ENCODE measurements at places on chromosomes 7 and 10.
A peak's percentile ranks its signal among the peaks of the same experiment; 100 is the strongest.

- no peak for DNase-seq
These were observed 153.6 kb upstream of the PITRM1 start for GRCh38 chr10:3325954-3326750.

DNA sequence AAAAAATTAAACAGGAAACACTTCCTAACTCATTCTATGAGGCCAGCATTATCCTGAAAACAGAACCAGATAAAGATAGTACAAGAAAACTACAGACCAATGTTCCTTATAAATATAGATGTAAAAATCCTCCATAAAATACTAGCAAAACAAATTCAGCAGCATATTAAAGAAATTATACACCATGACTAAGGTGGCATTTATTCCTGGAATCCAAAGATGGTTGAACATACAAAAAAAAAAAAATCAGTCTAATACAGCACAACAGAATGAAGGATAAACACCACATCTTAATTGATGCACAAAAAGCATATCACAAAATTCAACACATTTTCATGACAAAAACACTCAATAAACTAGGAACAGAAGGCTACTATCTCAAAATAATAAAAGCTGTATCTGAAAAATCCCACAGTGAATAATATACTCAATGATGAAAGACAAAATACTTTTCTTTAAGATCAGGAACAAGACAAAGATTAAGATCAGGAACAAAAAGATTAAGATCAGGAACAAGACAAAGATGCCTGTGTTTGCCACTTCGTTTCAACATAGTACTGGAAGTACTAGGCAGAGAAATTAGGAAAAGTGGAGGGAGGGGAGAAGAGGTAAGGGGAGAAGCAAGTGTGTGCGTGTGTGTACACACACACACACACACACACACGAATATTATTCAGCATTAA lies 95.6 kb downstream of the SNX13 start:
- no peak for DNase-seq

DNA sequence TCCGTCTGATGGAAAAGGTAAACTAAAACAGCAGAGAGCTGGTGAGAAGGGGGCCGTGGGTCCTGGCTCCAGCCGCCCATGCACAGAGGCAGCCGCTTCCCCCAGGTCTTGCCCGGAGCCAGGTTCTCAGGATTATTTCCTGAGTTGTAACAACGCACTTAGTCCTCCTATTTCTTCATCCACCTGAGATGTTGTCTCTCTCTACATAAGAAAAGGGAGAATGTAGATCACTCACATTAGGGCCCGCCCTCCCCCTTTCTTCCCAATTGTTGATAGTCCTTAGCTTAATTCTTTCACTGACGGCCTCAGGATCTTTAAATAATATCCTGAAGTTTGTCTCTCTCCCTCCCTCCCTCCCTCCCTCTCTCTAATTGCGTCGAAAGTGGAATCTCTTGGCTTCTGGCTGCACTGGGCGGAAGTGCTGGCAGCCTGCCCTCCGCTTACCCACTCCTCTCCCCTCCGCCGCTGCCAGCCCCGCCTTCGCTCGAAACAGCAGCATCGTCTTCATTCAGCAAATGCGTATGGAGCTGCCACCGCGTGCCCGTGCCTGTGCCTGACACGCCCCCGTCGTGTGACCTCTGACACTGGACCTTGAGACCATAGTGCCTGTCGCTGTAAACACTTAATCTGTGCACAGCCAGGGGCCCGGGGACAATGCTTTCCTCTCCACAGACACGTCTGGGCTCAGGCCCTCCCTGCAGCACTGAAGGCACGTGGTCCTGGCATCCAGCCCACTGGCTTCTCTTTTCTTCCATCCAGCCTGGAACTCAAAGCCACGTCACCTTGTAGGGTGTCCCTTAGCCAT lies 174.5 kb upstream of the PPP2R2D start:
- no peak for DNase-seq

DNA sequence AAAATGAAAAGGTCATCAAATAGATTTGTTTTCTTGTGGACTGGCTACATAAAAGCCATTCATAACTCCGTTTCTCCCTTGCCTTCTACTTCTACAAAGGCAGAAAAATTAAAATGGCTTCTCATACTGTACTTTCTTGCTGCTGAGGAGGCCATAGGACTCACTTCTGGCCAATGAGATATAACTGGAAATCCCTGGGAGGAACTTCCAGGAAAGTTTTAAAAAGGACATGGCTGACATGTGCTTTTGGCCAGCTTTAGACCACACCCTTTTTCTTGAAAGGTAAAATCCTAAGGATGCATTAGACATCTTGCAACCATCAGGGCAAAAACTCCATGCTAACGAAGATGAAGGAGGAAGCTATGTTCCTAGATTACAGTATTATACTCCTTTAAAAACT lies 58.5 kb downstream of the PDZD8 start:
- no peak for DNase-seq

- no peak for DNase-seq
These were observed 78.7 kb upstream of the MKRN1 start for GRCh38 chr7:140557809-140558518.

- no peak for DNase-seq
These were observed 9.3 kb downstream of the MICALL2 start for GRCh38 chr7:1449951-1450350.

DNA sequence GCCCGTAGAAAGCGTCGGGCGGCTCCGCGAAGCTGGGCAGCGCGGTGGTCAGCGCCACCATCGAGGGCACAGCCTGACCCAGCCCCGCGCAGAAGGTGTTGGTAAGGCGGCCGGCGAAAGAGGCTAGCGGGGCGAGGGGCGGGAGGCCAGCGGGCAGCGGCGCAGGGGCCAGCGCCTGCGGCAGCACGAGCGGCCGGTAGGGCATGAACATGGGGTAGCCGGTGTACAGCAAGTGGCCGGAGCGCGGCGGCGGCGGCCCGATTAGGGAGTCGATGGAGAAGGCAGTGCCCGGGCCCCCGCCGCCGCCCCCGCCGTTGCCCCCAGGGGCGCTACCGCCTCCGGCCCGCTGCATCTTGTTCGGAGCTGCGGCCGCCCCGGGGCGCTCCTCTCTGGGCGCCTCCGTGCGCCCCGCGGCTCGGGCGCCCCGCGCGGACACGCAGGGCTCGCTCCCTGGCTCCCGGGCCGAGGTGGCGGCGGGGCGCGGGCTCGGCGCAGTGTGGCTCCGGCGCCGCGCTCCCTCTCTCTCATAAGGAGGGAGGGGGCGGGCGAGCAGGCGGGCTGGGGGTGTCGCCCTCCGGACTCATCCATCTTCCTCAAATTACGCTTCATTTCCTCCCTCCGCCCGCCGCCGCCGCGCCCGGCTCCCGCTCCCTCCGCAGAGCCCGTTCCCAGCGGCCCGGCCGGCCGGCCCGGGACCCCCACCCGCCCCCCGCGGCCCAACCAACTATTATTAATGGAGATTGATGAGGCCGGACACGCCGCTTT lies at the start of gene GBX1:
Gene GBX1 (minus strand): TSS at position 498 of the 765 bp plus-strand sequence. CDS start 146 bp downstream, at position 352.
- no peak for DNase-seq

DNA sequence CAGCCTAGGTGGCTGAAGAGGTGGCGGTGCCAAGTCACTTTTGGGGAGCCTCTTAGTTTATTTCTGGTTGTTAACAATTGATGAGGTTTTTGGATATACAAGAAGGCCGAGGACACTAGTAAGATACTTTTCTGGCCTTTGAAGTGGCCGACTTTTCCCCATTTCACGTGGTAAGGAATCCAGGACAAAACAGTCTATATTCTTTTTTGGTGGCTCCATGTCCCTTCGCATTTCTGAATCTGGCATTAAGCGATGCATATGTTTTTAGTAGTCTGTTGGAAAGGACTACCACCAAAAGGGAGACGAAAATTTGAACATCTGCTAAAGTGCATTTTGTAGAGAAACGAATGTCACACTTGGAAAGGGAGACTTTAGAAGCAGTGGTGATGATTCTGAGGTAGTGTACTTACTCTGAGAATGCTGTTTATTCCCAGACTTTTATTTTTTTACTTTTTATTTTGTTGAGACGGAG lies 1.5 kb downstream of the MLLT10 start:
- DNase-seq = no peak

- no peak for DNase-seq
These were observed 83.9 kb downstream of the TCF7L2 start for GRCh38 chr10:113033991-113034390.

- DNase-seq = no peak
These were observed 349.0 kb downstream of the HPSE2 start for GRCh38 chr10:98886686-98887085.

- DNase-seq = no peak
These were observed 34.3 kb downstream of the DIP2C start for GRCh38 chr10:655184-655583.

DNA sequence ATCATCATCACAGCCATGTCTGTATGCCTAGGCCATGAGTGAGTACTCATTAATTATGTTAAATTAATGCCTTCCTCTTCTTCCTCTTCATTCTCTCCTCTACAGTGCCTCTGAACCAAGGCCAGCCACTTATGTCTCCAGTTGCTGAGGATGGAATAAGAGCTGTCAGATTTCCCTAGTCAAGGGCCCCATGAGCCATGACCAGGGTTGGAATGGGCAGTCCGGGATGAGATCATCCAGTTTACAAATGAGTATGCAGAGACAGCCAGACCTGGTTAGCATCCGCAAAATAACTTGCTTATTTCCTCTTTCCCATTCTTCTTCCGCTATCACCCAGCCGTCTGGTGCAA lies 342.7 kb downstream of the GRID1 start:
- no peak for DNase-seq

GRCh38 chr7:107021600-107021999 lies 22.9 kb upstream of the PRKAR2B start:
- peak; percentile 24 for DNase-seq

GRCh38 chr10:127973791-127974311 lies 66.9 kb downstream of the PTPRE start:
- no peak for DNase-seq

- peak; percentile 89 for DNase-seq
These were observed 98.0 kb downstream of the ADAM12 start for GRCh38 chr10:126290232-126290631.

DNA sequence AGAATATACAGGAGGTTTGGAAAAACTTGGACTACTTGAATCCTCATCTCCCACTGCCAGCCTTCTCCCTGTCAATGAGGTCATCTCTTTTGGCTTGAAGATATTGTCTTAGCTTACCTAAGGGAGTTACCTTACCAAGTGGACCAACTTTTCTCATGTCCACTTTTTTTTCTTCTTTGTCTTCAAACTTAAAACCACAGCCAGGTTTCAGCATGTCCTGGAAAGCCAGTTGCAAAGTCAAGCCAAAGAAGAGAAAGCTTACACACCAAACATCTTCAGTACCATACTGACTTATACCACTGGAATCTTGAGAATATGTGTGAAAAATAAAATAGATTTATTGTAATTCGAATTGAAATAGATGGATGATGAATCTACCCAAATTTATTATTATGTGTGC lies 520.5 kb downstream of the HTR7 start:
- no peak for DNase-seq

GRCh38 chr10:12193193-12193592 lies 2.5 kb downstream of the NUDT5 start:
- no peak for DNase-seq

DNA sequence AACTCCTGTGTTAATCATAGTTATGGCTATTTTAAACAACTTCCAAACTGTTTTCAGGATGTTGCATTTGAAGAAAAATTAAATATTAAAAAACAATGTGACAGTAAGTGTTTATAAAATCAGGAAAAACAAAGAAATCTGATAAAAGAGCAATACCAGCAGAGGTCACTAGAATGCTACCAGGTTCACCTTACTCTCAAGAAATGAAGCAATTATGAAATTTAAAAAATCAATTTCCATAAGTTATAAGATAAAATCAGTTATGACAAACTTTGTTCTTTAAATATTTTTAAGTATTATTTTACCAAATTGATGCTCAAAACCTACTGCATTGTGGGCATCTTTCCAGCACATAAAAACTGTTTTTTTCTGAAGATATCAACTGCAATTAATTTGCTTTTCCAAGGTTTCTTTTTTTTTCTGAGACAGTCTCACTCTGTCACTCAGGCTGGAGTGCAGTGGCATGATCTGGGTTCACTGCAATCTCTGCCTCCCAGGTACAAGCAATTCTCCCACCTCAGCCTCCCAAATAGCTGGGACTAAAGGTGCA lies 50.7 kb upstream of the RHEB start:
- DNase-seq = no peak

GRCh38 chr7:108723381-108723814 lies 153.7 kb downstream of the DNAJB9 start:
- DNase-seq = no peak

GRCh38 chr7:83439026-83439425 lies 209.9 kb downstream of the SEMA3E start:
- DNase-seq = no peak

- DNase-seq = peak; percentile 95
These were observed at the start of gene EPC1 for GRCh38 chr10:32346551-32347362. Gene EPC1 (minus strand): TSS chr10:32347158. CDS start chr10:32346915, 243 bp downstream.

DNA sequence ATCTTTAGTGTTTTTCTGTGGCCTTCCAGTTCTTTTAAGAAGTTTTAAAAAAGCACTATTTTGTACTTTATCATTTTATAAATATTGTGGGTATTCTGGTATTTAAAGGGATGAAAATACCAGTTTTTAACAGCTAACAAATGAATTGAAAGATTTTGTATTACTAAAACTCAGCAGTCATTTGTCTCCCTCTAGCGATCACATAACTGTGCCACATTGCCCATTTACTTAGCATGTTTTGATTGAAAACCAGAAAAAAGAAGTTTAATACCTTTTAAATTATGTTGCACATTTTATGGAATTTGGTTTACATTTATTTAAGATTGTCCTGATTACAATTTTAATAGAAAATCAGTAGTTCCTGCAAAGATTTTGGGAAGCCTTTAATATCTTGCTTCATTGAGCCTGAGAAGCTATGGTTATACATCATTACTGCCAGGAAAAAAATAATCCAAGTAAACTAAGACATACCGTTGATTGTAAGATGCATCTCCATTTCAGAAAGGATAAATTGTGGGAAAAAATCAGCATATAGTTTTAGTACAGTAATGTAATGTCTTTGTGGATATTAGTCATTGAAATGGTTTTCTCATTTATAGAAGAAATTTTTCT lies 34.9 kb downstream of the TAX1BP1 start:
- no peak for DNase-seq

- DNase-seq = no peak
These were observed 81.6 kb downstream of the EVX1 start for GRCh38 chr7:27324246-27324645.

GRCh38 chr7:66927348-66927948 lies 6.4 kb downstream of the TMEM248 start:
- no peak for DNase-seq

DNA sequence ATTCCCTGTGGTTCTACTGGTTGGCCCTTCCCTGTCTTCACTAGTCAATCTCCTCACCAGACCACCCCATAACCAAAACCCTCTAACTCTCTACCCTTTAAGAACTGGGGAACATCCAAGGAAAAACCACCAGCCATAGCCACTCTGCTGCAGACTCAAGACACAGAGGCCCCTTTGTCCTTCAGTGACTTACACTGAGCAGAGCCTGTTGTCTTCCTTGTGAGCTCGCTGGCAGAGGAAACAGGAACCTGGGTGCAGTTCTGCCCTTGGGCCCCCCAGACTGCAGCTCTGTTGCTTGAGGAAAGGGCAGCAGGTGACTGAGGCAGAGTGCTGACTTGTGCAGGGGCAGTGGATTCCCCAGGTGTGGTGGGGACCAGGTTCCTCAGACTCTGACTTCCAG lies 30.6 kb downstream of the ZC3HAV1 start:
- no peak for DNase-seq

- DNase-seq = no peak
These were observed 15.1 kb downstream of the FZD8 start for GRCh38 chr10:35626971-35627507.

GRCh38 chr7:390761-391410 lies 100.9 kb downstream of the FOXL3 start:
- no peak for DNase-seq
